ENCODE measurements at places on chromosomes 6 and 20.

GRCh38 chr6:19158586-19158985 lies 678.6 kb upstream of the ID4 start:
- DNase-seq, result no peak

- no peak for DNase-seq
Measured at GRCh38 chr6:131744432-131745287, 33.8 kb upstream of the CTAGE9 start.

GRCh38 chr6:164021589-164022250 lies 607.2 kb downstream of the QKI start:
- no peak for DNase-seq

GRCh38 chr6:142242269-142242668 lies 59.5 kb upstream of the ADGRG6 start:
- no peak for DNase-seq

DNA sequence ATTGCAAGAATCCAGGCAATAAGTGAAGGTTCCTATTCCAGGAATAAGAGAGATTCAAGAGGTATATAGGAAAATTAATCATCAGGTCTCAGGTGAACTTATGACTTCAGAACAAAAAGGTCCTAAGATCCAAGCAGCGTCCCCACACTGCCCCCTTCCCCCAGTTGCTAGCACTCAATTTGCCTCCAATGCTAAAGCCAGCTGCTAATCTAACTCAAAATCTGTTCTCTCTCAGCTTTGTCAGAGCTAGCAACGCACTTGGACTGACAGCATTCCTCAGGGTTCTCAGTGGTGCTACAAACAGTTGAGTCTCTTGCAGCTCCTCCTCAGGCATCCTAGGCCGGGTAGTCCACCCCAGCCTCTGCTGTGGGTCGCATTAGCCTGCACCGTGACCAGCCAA lies 148.3 kb downstream of the RFX6 start:
- no peak for DNase-seq

DNA sequence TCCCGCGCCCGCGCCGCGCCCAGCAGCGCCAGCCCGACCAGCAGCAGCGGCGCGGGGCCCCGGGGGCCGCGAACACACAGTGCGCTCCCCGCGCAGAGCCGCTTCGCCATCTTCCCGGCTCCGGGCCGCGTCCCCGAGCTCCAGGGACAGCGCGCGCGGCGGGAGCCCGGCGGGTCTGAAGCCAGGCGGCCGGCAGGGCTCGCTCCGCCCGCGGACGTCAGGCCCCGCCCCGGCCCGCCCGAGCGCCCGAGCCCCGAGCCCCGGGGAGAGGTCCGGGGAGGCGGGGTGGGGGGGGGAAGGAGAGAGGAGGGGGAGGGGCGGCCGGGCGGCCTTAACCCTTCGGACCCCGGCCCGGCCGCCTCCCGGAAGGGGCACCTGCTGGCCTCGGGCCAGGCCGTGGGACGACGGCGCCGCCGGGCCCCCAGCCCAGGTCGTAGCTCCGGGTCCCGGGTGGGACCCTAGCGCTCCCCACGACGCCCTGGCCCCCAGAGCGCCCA lies at the start of gene LAMA5:
Gene LAMA5 (minus strand): TSS at position 177 of the 497 bp plus-strand sequence. CDS start 67 bp downstream, at position 110.
- DNase-seq, result no peak

DNA sequence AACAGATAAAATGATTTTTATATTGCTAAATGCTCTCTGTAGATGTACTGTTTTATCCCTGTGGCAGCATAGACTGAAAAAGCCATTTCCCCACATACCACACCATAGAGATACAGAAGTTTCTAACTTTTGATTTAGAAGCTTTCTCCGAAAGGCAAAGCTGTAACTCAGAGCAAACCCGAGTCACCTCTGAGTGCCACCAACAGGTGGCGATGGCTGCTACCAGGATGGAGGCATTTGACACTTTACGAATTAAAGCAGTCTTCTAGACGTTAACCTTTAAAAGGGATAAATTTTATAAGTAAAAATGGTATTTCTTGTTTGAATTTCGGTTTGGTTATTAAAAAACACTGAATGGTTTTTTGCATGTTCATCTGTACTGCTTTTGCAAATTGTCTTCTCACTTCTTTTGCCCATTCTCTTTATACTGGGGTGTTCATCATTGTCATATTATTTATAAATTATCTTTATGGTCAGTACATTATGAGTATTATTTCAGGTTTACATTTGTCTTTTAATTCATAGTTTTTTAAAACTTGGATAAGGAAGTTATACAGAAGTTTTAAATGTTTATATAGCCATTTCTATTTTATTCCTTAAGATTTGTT lies 201.0 kb upstream of the CEP162 start:
- DNase-seq, result no peak

DNA sequence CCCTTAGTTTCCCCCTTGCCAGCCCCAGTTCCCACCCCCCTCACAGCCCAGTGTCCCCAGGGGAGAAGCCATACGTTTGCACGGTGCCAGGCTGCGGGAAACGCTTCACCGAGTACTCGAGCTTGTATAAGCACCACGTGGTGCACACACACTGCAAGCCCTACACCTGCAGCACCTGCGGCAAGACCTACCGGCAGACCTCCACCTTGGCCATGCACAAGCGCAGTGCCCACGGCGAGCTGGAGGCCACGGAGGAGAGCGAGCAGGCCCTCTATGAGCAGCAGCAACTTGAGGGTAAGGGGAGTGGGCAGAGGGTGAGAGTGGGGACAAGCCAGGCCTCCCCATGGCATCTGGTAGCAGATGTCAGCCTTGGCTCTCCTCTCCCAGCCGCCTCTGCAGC lies 5.1 kb upstream of the DEF6 start:
- no peak for DNase-seq

DNA sequence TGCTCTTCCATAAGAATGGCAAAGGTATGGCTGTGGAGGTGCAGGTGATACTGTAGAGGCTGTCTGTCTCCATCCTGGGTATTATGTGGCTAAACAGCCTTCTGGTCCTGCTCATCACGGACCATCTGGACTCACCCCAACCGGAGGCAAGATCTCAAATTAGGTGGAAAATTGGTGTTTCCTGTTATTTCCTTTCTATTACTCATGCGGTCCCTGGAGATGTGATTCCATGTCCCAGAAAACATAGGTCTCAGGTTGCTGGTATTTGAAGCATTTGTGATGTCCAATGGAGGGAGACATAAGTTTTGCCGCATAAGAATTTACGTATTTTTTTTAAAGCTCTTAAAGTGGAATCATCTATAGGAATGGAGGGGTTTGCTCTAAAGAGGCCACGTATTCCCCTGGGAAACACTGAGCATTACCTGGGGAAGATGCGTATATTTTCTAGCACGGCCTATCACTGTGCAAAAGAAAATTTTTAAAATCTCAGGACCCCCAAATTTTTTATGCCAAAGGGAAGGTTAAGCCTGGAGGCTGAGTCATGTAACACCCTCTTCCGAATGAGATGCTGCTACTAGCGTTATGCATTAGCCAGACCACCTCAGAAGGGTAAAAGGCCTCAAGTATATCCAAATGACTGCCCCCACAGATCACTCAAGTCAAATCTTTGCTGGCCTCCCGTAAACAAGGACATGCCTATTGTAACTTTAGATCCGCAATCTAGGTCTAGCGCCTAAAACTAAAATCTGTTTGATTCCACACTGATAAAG lies 22.4 kb upstream of the PBOV1 start:
- no peak for DNase-seq

DNA sequence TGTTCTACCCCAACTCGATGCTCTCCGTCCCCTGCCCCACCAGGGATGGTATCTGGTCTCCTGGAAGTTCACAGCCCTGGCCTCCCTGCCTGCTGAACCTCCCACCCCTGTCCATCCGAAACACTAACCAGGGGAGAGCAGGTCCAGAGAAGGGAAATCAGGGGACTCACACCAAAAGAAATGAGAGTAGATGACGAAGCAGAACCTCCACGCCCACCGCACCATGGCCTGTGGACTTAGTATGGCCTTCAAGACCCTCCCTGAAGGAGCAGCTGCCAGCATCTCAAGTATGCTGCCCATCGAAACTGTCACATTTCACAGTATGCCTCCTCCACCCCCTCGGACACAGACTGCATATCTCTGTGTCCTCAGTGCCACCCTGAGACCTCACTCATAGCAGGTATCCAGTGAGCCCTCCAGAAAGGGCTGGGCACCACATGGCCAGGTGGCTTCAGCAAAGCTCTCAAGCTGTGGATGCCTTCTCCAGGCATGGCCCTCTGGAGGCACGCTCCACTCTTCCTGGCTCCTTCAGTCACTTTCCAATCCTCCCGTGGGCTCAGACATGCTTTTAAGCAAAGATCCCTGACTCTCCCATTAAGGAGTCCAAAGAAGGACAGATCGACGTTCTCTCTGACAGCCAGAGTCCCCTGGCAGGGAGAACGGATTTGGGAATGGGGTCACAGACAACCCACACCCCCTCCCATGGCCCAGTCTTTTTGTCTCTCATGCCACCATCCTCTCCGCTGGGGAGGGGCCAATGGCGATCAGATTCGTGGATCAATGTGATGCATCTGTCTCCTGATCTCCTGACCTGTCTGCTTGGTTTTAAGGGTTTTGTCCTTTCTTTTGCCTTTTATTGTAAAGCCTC lies 158.4 kb downstream of the ANKRD60 start:
- no peak for DNase-seq

DNA sequence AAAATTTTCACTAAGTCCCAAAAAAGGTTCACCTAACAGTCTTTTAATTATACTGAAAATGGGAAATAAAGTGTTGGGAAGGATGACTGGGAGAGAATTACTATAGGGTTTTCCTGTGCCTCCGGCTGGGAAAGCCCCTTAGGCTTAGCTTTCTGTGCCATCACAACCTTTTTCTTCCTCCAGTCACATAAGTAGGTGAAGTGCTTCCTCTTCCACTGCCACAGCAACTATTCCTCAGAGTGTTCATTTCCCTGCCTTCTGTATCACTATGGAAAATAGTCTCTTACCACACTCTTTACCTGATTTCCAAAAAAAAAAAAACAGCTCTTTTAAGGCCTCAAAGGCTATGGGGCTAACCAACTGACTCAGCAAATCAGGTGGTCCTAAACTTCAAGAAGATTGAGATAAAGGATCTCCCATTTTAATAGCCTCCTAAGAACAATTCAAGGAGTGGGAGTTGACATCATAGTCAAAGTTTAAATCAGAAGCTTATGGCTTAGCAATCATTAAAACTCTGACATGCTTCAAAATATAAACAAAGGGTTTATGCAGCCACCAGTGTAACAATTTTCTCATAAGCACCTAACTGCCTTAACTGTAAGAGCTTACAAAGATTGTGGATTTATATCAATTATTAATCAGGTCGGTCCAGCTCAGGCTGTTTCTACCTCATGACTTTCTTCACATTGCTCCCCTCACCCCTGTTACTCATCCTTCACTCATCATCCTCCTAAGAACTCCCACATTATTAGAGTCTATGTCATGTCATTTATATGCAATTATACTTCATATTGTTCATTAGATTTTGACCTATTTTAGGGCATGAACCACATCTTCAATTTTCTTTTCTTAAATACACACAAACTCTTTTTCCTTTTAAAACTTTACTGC lies 95.3 kb downstream of the RNGTT start:
- no peak for DNase-seq

DNA sequence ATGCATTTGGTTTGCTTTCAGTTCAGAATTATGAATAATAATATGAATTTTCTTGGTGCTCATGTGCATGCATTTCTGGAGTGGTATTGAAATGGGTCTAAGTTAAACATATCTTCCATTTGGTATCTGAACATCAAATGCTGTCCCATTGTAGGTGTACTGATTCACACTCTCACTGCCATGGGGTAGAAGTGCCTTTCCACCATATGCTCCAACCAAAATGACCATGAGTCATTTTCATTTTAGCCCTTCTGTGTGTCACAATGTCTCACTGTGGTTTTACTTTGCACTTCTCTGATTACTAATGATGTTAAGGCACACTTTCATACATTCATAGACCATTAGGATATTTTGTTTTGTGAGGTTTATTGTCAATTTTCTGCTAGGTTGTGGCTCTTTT lies 211.9 kb downstream of the HAO1 start:
- DNase-seq, result no peak

- no peak for DNase-seq
Measured at GRCh38 chr6:111032484-111033140, 50.8 kb downstream of the RPF2 start.

All from central memory CD4-positive, alpha-beta T cell (primary cell).